ENCODE measurements at places on chromosomes 4 and X.

DNA sequence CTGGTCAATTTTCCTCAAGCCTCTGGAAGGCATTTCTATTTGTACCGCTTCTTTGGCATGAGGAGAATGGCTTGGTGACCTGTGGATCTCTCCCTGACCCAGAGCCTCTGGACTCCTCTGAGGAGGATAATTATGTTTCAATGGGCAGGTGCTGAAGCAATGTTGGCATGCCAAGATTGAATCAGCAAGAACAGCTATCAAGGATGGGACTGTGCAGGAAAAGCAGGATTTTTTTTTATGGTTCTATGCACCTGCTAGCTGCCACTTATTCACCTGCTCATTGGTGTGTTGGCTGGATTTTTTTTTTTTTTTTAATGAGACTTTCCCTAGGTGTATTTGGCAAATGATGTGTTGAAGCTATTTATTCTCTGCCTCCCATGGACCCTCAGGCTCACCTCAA, 821.2 kb downstream of the RPA4 start:
- no peak for DNase-seq

DNA sequence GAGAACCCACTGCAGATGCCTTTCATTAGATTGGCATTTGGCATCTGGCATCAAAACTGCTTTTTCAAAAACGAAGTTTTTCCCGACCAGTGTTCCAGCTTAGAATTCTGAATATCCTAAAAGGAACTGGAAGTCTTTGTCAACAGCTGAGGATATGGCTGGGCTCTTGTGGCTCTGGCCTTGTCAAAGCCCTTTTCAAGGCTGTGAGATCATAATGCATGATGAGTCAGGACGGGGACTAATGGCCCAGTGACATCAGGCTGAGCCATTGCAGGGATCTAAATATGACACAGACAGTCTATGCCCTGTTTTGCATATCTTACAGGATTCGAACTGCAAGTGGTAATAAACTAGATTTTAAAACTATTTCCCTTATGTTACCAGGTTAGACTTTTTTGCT, 306.4 kb downstream of the PTTG2 start:
- DNase-seq: peak; percentile 48

- peak; percentile 73 for DNase-seq
Observed at GRCh38 chrX:27600686-27601085, 10.5 kb downstream of the DCAF8L2 start.

DNA sequence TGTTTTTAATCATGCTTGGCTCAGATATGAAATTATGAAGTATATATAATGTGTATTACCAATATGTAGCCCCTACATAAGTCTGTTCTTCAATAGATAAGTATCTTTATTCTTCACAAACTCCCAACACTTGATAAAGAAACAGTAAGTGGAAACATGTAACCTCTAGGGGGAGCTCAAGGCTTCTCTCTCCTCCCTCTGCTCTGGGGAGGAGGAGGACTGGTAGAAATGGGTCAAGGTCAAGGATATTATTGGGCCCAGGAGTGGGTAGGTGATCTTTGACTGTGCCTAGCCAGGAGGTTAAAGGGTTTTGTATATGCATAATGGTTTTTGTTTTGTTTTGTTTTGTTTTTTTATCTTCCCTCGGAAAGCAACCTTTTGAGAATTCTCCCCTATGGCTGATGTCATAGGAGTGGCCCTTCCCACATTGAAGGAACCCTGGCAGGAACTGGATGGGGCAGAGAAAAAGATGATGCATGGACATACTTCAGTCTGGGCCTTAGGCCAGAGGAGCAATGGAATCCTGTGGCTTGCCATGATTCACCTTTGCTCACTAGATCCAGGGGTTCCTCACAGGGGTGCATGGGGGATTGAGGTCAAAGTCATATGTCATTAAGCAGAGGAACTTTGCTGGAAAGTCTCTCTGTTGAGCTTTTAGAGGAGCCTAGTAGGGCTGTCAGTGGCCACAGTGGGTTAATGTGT, 460.3 kb downstream of the MID1IP1 start:
- DNase-seq: peak; percentile 67

DNA sequence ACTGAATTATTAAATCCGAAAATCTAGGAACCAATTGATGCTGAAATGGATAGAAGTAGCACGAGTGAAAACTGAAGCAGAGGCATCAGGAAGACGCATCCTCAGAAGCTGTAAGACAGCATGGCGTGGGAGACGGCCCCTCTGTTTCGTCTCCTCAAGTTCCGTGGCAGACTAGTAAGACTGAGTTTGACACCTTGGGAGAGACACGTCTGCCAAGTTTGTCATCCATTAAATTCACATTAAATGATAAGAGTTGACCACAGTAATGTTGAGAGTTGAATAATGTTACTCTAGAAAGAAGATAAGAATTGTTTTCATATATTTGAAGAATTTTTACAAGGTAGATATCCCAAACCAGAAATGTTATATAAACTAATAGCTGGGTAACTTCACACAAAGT, 736.1 kb upstream of the FRG1 start:
- DNase-seq: no peak

GRCh38 chrX:140762061-140762460, 52.5 kb downstream of the LINC00632 start:
- peak; percentile 79 for DNase-seq

GRCh38 chrX:22126327-22126726, 94.2 kb downstream of the PHEX start:
- DNase-seq: peak; percentile 23

DNA sequence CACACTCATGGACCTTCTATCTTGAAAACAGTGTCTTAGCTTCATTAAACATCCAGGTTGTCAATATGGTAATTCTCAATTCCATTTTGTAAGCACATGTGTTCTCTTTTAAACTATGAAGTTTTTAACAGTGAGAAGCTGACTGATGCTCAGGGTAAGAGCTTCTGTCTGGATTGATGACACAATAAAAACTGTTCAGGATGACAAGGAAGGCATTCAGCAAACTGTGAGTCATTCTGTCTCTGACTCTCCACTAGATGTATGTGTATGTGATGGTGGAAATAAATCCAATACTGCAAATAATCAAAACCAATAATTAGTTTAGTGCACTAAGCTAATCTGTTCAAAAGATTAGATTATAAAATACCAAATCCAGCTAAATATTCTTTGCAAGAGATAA, 115.3 kb upstream of the ARX start:
- DNase-seq: peak; percentile 8

GRCh38 chr4:38724475-38724808, 58.3 kb downstream of the TLR10 start:
- no peak for DNase-seq

- DNase-seq: no peak
Observed at GRCh38 chrX:31245714-31246113, 173.9 kb upstream of the FTHL17 start.

DNA sequence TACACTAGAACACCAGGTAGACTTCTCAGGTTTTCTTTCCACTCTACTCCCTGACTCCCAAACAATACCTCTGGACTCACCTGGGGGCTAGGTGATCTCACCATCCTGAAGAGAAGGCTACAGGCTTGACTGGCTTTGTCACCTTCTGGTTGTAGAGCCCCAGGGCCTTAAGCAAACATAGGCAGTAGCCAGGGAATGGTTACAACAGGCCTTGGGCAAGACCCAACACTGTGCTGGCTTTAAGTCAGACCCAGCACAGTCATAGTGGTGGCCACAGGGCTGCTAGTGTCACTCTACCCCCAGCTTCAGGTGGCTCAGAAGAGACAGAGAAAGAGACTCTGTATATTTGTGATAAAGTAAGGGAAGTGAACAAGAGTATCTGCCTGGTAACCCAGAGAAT, 118.1 kb upstream of the EMCN start:
- no peak for DNase-seq

GRCh38 chr4:67988991-67989390, 25.7 kb upstream of the TMPRSS11A start:
- peak; percentile 10 for DNase-seq

GRCh38 chrX:115367951-115368350, 78.4 kb downstream of the LUZP4 start:
- peak; percentile 31 for DNase-seq

Data from cardiac fibroblast (primary cell).